Endodermal cell (in vitro differentiated cells): ENCODE measurements at places on chromosomes 7 and 10. TPM values are rescaled to one million over a fixed set of nuclear protein-coding genes. Genes with fewer than 3 reads are reported as not detected.
A peak's percentile ranks its signal among the peaks of the same experiment; 100 is the strongest.

DNA sequence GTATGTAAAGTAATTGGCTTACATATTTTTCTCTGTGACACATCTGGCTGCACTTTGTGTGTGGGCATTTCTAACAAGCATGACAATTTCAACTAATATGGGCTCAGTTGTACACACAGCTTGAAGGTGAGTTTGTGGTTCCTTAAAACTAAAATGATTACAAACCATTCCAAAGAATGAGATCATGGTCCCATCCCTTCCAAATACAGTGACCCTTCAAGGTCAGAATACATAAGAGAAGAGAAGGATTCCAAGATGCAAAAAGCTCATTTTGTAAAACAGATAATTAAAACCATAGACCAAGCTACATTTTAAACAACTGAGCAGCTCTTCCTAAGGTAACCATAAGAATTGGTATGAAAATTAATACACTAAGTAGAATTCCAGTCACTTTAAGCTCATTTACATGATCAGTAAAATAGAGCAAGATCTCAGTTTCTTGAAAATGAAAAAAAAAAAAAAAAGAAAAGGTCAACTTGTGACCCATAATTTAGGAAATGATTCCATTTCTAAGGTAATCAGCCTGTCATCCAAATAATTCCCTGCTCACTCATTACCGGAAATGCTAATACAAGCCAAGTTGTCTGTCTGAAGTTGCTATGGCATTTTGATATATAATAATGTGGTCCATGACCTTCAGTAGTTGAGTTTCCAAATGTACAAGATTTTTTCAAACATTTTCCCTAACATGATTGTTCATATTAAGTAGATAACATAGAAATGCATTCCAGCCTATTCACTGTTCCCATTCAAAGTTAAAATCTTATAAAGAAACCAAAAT is 688.5 kb downstream of the PARD3 start:
- DNase-seq, result no peak

GRCh38 chr7:155392726-155393570 is 65.0 kb upstream of the EN2 start:
- peak; percentile 60 for DNase-seq

GRCh38 chr7:11716185-11716584 is 115.8 kb downstream of the THSD7A start:
- DNase-seq, result no peak

The DGKB gene
- total RNA-seq, result 3.3 to 5.2 TPM (median 4.2 TPM) in 3 replicates

The MMS19 gene
- total RNA-seq, result 98.3 to 130 TPM (median 98.8 TPM) in 3 replicates

DNA sequence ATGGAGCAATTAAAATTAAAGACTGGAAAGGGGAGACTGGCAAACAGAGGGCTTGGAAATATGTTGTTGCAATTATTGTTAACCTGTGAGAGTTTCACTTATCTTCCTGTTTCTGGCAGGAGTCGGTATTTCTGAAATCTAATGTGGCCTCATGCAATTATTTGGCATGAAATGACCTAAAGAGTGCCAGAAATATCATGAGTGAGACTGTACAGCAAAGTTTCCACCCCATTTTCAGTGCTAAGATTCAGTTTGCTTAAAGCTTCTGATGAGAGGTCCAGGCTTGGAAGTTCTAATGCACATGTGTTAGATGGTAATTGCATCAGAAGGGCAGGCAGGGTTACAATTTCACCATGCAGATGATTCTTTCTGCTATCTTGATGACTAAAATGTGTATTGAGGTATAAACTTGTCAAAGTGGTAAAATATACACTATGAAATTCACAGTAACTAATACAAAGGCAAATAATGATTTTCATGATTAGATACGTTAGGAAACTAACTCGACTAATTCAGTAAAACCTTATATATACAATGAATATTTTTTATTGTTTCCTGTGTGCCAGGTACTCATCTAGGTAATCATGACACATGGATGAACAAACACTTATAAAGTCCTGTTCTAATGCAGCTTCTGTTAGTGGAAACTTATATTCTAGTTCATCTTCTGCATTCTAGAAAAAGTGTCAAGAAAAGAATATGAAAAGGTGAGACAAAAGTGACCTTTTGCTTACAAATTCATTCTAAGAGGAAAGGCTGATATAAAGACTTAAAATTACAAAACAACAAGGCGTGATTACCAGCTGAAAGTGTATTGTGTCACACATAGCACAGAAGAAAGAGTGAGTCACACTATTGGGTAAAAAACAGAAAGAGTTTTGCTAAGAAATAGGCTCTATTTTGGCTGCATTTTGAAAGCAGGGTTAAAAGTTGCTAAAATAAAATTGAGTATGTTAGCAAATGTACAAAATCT is 533.4 kb upstream of the SEMA3D start:
- DNase-seq, result no peak

The BTBD16 gene
- not detected in 2 replicates for total RNA-seq

The TMEM176A gene
- total RNA-seq, result not detected in 2 replicates

The FLNC gene
- total RNA-seq, result 6.6 to 8.7 TPM (median 7.9 TPM) in 3 replicates

DNA sequence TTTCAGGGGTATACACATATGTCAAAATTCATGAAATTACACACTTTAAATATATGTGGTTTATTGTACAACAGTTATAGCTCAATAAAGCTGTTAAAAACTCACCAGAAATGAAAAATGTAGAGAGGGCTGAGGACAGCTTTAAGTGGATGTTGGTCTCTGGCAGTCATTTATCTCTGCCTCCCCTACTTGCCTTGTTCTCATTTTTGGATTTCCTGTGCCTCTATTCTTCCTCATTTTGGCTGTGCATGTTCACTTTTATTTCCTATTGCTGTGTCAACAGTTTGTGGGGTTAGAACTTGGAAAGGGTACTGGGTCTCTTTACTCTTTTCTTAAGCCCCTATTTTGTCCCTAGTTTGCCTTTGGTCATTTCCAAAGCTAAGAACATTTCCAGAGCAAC is 18.6 kb upstream of the MEST start:
- DNase-seq, result no peak
